ENCODE measurements at places on chromosomes 11 and 22.

DNA sequence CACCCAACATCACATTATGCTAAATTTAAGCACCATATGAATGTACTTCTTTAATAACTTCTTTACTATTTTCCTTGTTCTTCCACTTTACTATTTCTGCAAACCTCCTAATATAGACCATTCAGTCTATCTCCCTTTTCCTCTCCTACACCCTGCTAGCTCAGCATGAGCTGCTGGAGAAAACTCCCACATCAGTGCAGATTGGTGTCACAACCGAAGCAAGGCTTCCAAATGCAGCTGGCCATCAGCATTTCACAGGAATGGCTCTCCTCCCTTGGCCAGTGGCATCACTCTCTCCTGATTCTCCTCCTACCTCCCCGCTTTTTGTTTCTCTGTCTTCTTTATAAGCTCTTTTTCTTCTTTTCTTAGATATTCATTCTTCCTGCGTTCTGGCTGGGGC is 118.7 kb upstream of the ZC3H12C start:
- DNase-seq = no peak

DNA sequence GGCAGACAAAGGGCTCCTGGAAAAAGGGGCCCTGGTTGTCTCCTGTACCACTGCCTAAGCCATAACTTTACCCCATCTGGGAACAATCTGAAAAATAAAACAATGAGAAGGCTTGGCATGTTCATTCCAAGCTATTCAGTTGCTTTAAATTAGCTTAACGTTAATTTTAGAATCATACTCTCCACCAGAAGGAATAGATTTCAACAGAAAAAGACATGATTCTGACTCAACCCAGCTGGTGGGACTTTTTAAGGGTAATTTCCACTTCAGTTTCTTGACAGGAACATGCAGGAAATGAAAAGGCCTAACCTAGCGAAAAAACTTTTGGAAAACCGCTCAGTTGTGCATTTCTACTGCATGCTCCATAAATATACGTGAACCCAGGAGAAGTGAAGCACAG is 7.9 kb downstream of the SF3A1 start:
- no peak for DNase-seq

GRCh38 chr11:70066628-70067027 is 11.5 kb upstream of the ANO1 start:
- no peak for DNase-seq

DNA sequence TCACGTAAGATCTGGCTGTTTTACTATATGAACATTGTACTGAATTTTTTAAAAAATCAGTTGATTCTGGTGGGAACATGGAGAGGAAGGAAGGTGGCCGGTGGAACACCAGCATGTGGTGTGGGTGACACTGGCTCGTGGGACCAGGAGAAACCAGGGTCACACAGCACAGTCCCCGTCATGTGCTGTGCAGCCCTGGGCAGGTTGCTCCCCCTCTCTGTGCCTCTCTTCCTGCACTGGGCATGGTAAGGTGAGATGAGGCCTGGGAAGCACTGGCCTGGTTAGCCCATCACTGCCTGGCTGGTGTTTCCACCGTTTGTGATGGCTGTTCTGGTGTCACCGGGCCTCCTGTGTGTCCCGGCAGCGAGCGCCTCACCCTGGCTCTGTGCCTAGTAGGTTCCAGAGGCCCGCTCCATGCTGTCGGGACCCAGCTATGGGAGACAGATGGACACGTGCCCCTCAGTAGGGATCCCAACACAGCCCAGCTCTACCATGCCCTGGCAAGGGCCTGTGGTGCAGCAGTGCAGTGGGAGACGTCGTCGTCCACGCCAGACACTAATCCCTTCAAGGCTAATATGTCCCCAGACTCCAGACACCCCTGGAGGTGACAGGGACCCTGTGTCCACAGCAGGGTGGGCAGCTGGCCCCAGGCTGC is 88.2 kb upstream of the LINC01488 start:
- no peak for DNase-seq

- no peak for DNase-seq
Measured at GRCh38 chr11:94855666-94856065, 87.5 kb downstream of the AMOTL1 start.

DNA sequence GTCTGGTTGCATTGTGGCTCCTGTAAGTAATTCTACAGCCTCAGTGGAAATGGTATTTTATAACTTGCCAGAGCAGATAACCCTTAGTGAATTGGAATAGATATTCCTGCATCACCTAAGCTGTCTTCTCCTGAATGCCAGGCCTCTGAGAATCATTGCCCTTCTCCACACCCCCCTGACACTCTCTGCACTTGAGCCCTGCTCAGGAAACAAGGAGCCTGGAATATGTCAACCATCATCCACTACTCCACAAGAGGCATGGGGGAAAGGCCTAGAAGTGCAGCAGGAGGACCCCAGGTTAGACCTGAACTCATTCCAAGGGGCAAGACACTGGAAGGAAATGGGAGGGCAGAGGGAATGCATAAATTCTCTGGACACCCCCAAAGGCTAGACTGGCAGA is 72.4 kb downstream of the DSCAML1 start:
- no peak for DNase-seq

DNA sequence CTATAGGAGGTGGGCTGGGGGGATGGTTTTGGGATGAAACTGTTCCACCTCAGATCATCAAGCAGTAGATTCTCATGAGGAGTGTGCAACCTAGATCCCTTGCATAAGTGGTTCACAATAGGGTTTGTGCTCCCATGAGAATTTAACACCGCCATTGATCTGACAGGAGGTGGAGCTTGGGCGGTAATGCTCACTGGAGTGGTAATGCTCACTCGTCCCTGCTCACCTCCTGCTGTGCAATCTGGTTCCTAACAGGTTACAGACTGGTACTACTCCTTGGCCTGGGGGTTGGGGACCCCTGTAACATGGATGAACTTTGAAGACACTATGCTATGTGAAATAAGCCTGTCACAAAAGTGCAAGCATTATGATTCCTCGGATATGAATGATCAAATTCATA is 87.0 kb upstream of the CLNS1A start:
- no peak for DNase-seq

DNA sequence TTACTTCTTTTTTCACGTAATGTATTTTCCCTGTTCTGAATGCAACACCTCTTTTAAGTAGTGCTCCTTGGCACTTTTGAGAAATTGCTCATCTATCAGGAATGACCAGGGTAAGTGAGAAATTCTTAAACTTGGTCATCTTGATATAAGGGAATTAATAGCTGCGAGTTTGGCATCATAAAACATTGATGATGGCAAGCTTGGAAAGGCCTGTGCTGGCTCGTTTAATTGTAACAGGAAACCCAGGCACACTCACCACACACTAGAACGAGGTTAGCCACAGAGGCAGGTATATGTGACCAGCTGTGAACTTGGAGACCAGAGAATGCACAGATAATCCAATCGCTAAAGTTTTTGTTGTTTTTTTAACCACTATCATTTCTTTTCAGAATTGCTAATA is 24.3 kb downstream of the FAM118A start:
- no peak for DNase-seq

DNA sequence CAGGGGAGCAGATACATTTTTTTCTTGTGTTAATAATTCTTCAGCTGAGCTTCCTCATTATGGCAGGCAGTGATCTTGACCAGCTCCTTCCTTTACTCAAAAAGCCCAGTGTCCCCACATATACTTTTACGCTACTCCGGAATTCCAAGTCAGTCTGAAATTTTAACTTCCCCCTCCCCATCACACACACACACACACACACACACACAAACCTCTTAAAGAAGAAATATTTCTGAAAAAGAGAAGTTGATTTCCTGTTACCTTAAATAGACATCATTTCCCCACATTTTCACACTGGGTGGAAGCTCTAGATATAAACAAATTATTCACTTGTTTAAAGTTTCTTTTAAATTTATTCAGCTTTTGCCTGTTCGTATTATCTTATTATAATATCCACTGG is 113.9 kb downstream of the DBX1 start:
- no peak for DNase-seq

GRCh38 chr22:40176921-40177737 is 596 bp upstream of the TNRC6B start:
- peak; percentile 88 for DNase-seq
